ENCODE measurements at places on chromosomes 7 and 10.
A peak's percentile ranks its signal among the peaks of the same experiment; 100 is the strongest.

GRCh38 chr7:130279286-130279685 is 12.6 kb downstream of the CPA2 start:
- no peak for DNase-seq

DNA sequence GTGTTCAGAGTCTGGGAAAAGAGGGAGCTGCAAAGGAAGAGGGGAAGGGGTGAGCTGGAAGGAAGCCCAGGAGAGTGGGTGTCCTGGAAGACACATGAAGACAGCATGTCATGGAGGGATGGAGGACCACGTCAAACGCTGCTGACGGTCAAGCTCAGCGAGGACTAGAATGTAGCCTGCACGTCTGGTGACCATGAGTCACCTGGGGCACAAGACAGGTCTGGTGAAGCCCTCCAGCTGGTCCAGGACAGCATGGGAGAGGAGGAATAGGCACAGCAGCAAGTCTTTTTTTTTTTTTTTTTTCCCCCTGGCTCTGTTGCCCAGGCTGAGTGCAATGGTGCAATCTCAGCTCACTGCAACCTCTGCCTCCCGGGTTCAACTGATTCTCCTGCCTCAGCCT is 19.6 kb upstream of the AMZ1 start:
- DNase-seq, result no peak

- DNase-seq, result no peak
These were observed 125.2 kb downstream of the TACC2 start for GRCh38 chr10:122113945-122114747.

GRCh38 chr10:9268176-9268575 is 1213.7 kb downstream of the GATA3 start:
- no peak for DNase-seq

GRCh38 chr10:124417895-124418725 is 613 bp downstream of the OAT start:
- peak; percentile 9 for DNase-seq

DNA sequence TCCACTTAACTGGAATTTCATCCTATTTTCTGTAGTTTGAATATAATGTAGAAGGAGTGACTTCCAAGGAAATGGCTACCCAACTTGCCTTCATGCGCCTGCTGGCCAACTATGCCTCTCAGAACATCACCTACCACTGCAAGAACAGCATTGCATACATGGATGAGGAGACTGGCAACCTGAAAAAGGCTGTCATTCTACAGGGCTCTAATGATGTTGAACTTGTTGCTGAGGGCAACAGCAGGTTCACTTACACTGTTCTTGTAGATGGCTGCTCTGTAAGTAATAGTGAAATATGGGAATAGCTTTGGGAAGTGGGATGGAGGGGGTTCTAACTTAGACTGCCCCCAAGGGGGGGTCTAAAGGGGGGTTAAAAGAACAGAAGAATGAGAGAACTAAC is 34.5 kb downstream of the COL1A2 start:
- DNase-seq, result no peak

- no peak for DNase-seq
These were observed 557 bp upstream of the LSM8 start for GRCh38 chr7:118183428-118183785.

- DNase-seq, result no peak
These were observed 84.4 kb upstream of the NEBL start for GRCh38 chr10:20981419-20981953.

GRCh38 chr10:80204677-80205476 is 460 bp downstream of the ANXA11 start:
- DNase-seq, result no peak

- DNase-seq, result no peak
These were observed 425.4 kb downstream of the EXOC4 start for GRCh38 chr7:133678137-133678814.

DNA sequence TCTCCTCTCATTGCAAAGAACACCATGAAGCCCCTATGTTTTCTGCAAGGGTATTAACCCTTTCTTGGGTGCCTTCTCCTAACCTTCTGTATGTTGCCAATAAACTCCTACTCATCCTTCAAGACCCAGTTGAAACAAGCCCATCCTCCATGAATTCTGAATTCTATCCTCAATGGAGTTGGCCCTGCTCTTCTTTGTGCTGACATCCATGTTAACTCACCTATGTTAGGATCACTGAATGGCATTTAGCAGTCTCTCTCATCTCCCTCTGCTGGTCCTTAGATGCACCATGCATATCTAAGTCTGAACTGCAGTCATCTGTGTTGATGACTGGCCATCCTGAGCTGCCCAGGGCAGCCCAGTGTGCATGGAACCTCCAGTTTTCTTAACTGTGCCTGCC is 129.8 kb downstream of the BUB3 start:
- DNase-seq, result no peak

DNA sequence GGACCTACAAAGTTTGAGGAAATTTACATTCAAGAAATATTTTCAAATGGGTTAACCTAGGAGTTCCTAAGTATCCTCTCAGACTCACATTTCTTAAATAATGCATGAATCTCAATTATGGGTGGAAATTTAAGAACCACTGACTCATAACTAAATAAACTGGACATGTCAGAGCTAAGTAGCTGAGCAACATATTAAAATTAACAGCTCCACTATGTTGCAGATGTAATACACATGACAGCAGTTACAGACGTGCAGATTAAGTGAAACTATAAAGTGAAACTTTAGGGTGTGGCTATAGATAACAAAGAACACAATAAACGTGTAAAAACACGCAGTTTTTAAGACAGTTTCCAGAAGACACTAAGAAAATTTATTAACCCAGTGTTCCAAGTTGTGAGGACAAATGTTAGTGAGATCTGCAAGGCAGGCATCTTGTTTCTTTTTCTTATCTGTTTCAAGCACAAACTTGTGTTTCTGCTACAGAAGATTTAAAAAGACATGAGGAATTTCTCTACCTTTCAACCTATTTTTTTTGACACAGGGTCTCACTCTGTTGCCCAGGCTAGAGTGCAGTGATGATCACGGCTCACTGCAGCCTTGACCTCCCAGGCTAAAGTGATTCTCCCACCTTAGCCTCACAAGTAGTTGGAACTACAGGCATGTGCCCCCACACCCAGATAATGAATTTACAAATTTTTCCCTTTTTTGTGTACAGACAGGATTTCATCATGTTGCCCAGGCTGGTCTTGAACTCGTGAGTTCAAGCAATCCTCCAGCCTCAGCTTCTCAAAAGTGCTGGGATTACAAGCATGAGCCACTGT is 25.3 kb downstream of the DNMBP start:
- DNase-seq, result no peak

GRCh38 chr10:10830293-10830986 is 187.2 kb upstream of the CELF2 start:
- DNase-seq, result peak; percentile 55

DNA sequence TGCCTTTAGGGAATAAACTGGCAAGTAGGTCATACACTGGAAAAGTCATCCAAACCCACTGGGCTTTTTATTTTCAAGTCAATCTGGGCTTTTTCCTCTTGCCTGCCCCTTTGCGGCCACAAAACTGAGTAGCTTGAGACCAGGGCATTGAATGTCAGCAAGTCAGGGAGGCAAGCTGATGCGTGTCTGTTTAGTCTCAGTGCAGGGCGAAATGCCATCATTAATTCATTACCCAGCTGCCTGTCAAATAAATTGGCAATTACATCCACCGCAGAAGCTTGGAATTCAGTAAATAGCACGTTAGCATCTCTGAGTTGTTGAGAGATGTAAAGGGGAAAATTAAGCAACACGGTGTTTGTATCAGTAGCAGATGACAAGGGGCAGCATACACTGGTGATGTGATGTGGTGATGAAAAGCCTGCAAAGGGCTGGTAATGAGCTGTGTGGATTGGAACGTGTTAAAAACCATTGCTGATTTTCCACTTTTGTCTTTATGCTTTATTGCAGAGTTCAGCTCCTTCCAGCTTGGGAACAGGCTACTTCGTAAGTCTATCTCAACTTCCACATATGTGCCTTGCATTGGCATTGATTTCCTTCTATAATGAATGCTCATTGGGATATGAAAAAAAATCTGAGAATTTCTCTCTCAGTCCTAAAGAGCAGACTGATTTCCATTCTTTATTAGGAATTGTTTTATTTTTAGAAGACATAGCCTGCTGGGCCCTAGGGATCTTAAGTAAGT is 535.9 kb downstream of the AUTS2 start:
- no peak for DNase-seq

Data from smooth muscle cell of the brain vasculature (primary cell).